ENCODE measurements at places on chromosomes 1 and 21.

- no peak for DNase-seq
These were observed 37.4 kb downstream of the RUNX1 start for GRCh38 chr21:35011681-35012080.

GRCh38 chr1:15172405-15173259, 19.1 kb downstream of the TMEM51 start:
- DNase-seq, result no peak

DNA sequence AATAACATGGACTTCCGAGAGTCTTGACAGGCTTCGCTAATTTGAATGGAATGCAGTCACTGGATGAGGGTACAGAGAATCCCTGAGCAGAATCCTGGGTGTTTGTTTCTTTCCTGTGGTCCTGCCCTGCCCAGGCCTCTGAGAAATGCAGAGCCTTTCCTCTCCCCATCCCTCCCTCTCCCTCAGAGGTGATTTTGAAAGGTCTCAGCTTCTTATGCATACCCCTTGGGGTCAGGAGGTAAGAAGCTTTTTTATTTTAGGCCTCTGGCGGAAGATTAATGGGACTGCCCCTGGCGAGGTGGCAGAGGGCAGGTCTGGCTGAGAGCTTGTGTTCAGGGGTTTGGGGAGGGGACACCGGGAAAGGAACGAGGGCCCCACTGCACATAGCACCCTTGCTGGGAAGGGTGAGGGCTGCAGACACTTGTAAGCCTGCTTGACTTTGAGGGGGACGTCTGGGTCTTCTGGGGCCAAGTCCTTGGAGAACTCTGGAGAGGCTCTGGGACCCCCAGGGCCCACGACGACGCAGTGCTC, 116.5 kb upstream of the SLC45A1 start:
- DNase-seq, result no peak

DNA sequence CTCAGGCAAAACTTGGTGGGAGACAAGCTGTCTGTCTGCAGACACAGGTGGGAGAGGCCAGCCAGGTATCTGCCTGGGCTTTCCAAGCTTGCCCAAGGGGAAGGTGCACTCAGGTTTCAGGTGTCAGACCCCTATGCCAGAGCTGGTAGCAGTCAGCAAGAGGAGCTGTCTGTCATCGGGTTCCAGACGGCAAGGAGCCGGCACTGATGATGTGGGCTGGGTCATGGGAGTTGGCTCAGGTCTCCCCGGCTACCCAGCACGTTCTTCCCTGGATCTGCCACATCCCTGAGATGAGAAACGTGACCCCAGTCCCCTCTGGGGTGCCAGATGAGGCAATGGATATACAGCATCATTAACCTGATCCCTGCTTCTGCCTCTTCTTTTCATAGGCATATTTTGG, 23.0 kb downstream of the TMCC2 start:
- DNase-seq, result no peak

DNA sequence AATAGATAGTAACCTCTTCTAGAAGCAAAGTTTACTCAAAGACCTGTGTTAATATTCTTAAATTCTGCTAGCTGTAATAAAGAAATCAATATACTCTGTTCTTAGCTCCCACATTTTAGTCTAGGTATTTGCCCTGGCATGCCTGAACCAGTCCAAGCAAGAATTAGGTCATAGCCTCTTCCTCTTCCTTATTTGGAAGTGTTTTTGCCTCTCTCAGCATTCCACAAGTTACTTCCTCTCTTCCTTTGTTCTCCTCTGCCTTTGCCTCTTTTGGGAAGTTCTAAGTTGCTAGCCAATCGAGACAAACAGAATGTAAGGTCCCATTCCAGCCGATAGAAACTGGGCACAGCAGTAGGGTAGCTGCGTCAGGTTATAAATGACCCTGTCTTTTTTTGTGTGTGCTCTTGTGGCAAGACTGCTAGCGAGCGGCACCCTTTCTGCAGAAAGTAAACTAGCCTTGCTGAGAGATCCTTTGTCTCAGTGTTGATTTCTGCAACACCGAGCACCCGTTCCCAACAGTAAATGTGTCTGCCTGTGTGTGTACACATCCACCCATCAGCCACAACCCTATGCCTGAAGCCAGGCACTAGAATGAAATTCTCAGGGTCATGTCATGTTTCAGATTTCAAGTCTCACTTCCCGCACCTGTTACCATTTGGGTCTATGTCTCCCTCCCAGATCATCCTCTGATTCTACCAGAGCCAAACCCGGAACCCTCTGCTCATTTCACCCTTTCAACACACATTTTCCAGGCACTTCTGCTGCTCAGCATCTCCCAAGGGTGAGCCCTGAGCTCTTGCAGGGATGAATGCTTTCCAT, 37.5 kb downstream of the LRRC3 start:
- DNase-seq, result no peak

GRCh38 chr1:90580176-90580575, 136.9 kb downstream of the BARHL2 start:
- no peak for DNase-seq

- DNase-seq, result no peak
These were observed 11.9 kb downstream of the COL16A1 start for GRCh38 chr1:31691951-31692350.

DNA sequence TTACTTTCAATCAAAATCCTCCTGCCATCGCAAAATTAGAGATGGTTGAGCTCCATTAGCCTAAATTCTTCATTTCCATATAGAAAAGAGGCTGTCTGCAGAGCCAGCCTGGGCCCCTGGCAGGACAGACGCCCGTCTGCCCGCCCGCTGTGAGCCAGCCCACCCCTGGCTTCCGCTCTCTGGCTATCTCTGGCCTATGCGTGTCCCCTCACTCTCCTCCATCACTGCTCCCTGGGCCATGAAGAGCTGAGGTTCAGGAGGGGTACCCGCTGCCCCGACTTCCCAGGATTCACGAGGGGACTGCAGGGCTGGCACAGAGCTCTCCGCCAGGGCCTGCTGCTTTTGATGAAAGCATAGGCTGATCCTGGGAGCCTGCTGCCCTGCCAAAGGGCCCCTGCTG, 117.6 kb downstream of the CASZ1 start:
- DNase-seq, result no peak

- DNase-seq, result no peak
These were observed 2.4 kb downstream of the HMGB4 start for GRCh38 chr1:33866281-33866680.

DNA sequence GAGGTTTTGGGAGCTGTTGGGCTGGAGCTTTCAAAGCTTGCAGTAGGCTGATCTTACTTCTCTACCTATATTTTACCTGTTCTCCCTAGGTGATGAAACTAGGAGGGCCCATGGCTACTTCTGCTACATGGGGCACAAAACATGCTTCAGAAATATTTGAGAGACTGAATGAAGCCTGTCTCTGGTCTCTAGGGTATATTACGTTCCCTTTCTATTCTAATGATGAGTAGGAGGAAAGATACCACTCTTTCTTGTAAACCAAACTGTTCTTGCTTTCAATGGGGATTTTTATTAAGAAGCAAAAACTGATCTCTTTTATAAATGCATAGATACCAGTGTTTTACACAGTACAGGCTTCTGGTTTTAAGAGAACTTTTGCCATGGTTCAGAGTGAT, 103.1 kb downstream of the GALNT2 start:
- DNase-seq, result no peak

- no peak for DNase-seq
These were observed 6.9 kb downstream of the PTPRF start for GRCh38 chr1:43537423-43538142.

- DNase-seq, result no peak
These were observed 1.3 kb downstream of the DYRK1A start for GRCh38 chr21:37367703-37368540.

- peak; percentile 58 for DNase-seq
These were observed 1.1 kb downstream of the AKT3 start for GRCh38 chr1:243848858-243849420.
